Stimulated activated CD4-positive, alpha-beta T cell treated with anti-CD3 and anti-CD28 coated beads, Interleukin-2, amount 100 ng/mL, for 24 hours (primary cell): ENCODE measurements at places on chromosomes 3 and 15.

GRCh38 chr15:70427167-70428120 lies 329.7 kb upstream of the TLE3 start:
- DNase-seq, result no peak

GRCh38 chr3:29022976-29023375 lies 257.9 kb upstream of the RBMS3 start:
- no peak for DNase-seq

GRCh38 chr3:189355115-189355480 lies 183.3 kb downstream of the TPRG1 start:
- no peak for DNase-seq

- no peak for DNase-seq
Observed at GRCh38 chr3:33057320-33058298, 39.3 kb downstream of the GLB1 start.
